ENCODE measurements at places on chromosomes 5 and 9.

DNA sequence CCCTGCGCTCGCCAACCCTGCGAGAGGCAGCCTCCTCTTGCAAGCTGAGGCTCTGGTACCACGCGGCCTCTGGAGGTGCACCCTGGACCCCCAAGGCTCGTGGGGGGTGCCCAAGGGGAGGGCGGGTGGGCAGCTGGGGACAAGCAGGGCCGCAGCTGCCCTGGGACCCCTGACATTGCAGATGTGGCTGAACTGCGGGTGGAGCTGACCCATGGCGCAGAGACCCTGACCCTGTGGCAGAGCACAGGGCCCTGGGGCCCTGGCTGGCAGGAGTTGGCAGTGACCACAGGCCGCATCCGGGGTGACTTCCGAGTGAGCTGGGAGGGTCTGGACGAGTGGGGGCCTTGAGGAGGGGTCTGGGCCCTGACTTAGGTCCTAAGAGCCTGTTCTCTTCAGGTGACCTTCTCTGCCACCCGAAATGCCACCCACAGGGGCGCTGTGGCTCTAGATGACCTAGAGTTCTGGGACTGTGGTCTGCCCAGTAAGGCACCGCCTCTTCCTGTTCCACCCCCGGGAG, 1.5 kb downstream of the MAMDC4 start:
- no peak for DNase-seq

DNA sequence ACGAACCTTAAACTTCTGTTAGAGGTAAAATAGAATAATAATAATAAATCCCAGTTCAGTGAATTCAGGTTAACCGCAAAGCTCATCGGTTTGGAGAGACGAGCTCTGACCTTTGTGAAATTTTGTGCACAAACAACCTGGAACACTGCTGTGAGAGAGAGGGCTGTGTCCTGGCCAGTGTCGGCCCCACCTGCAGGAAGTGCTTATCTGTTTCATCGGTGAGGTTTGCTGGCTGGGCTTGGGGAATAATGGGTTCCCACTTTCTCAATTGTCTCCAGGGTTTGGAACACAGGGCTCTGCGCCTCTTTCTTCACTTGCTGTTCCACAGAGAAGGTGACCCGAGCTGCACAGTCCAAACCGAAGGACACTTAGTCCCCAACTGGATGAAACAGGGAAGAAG, 19.3 kb upstream of the CLPTM1L start:
- DNase-seq = no peak

DNA sequence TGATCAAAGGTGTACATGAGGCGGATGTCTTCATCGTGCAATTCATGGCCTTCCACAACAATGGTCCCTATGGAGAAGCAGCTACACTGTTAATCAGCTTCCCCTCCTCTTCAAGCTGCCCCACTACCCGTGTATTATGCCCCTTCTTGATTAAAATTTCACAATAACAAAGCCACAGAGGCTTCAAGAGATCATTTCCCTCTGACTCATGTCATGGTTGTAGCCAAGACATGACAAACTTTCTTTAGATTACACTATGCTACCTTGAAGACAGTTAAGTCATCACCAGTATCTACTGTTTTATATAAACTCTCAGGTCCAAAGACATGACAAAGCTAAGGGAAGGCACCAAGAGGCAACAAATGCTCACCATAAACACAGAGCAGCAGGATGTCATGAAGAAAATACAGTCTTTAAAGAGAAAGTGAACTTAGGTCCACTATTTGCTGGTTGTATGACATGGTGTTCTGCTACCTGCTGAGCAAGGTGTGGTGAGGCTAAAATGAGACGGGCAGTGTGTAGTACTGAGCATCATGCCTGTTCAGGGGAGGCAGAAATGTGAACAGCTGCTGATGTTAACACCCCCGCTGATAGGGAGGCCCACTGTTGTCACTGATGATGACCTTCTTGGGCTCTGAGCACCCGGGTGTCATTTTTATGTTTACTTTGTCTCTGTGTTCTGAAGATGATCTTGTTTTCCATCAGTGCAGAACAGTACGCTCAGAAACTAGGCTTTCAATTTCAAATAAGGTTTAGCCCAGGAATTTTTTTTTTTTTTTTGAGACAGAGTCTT, 48.3 kb downstream of the IARS1 start:
- DNase-seq = no peak

DNA sequence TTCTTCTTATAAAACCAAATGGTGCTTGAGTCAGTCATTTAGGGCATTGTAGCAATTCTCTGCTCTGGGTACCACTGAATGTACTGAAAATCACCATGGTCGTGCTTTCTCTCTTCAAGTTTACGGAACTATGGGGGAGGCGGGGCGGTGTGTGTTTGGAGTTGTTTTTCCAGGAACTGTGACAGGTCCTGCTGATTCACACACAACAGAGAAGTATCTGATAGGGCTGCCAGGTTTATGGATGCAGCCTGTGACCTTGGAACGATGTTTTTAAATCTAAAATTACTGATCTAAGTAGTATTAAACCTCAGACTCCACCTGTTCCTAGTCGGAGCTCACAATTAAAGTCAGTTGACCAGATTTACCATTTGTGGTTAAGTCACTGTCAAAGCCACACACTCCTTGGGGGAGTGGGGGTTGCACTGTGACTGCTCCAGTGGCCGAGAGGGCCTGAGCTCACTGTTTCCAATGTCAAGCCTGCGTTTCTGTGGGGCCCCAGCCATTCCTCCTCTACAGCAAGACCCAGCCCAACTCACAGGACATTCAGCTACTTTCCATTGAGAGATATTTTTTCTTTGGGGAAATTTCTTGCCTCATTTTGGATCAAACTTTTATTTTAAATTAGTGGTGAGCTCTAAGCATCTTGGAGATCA, 44.4 kb downstream of the GADD45G start:
- no peak for DNase-seq

DNA sequence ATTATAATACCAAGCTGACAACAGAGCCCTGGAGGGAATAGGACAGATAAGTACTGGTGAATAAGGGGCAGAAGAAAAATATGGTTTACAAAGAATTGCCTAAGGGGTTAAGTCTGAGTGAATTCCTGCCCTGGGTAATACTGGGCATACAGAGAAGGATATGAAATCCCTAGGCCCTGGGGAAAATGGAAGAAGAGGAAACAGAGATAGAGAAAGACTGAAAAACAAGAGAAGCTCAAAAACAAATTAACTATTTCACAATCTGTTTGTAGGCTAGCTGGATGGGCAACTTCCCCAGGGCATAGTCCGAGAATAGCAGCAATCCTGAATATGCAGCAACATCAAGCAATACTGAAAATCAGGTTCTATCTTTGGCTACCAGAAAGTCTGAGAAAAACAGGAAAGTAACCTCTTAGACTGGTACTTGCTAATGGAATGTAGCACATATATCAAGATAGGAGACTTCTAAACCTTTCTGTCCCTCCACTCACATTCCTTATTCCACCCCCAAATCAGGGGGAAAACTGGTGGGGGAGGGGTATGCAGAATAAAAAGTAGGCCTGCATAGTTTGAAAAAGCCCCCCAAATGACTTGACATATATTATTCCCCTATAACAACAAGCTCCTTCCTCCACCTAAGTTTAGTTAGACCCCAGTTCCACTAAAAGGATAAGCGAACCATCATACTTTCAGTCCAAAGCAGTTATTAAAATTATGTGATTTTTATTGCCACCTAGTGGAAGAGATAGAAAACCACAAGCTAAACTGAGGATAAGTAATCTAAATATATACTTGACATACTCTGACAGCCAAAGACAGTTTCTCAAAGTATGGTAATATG, 20.6 kb downstream of the SLC38A9 start:
- DNase-seq = peak; percentile 76

DNA sequence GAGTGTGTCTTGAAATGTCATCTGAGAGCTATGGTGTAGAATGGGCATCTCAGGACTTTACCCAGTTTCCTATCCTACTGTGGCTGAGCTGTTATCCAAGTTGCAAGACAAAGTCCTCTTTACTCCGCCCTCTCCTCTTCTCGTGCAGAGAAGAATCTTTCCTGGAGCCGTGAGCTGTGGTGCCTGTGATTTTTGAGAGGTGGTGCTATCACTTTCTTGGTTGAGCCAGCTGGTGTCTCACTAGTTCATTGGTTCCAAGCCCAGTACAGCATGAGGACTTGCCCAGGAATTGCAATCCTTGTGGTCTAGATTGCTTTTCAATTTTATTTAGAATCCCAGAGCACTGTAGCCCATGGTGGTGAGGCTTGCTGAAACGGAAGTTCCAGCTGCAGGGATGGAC, 2300.3 kb downstream of the MAT2B start:
- no peak for DNase-seq

GRCh38 chr5:52043137-52043536, 659.9 kb downstream of the ISL1 start:
- DNase-seq = no peak

- no peak for DNase-seq
Measured at GRCh38 chr5:14397717-14398116, 183.9 kb upstream of the OTULINL start.

- no peak for DNase-seq
Measured at GRCh38 chr5:652023-652515, 39.9 kb downstream of the CEP72 start.

GRCh38 chr9:28668158-28668557, 1094.9 kb upstream of the C9orf72 start:
- DNase-seq = no peak

GRCh38 chr5:82509762-82510161, 231.6 kb upstream of the RPS23 start:
- DNase-seq = no peak

DNA sequence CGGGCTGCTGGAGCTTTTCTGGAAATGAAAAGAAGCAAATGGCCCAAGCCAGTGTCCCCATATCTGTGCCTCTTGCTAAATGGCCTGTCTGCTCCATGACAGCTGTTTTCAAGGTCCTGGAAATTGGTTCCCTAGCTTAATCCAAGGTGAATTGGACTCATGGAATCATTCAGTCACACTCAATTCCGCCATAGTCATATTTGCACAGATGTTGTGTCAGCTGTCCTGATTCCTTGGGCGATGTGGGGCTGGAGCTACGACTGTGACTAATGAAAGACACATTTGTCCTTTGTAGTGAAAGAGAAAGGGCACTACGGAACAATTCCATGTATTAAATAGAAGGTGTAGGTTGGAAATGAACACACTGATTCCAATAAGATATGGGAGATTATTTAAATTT, 102.9 kb upstream of the MEGF10 start:
- no peak for DNase-seq

DNA sequence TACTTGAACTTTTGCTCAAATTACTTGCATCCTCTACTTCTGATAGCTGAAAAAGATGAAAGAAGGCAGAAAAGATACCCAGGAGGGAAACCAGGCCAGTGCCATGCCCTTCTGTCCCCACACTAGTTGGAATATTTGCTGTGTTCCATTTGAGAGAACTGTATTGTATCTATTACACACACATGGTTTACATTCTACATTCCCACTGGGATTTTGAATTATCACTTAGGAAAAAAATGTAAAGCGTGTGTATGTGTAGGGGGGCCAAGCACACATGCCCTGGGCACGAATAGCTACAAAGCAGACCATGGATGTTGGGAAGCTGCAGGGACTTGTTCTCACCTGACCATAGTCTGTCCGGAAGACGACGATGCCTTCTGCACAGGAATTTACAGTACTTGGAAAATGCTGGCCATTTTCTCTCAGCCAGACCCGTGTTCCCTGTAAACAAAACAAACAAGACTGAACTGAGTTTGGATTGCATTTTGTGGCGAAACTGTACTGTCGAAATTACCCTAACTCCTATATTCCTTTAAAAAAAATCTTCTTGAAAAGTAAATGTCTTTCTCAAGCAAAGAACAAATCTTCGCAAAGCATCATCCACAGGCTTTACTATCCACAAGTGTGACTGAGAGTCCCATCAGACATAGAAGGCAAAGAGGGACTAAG, 58.7 kb downstream of the MYO10 start:
- no peak for DNase-seq

DNA sequence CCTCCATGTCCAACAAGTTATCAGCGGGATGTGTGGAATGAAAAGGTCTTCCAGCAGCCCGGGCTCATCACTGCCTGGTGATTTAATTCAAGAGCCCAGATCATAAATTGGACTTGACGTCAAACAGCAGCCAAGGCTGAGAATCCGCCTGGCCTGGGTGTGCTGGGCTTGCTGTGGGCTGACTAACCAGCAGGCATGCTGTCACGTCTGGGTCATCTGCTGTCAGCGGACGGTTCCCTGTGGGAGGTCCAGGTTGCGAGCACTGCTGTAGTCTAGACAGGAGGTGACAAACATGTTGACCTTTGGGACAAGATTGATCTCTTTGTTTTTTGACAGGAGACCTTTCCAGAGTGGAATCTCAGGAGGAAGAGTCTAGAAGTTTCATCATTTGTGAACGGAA, 289.7 kb downstream of the OSTF1 start:
- DNase-seq = no peak

DNA sequence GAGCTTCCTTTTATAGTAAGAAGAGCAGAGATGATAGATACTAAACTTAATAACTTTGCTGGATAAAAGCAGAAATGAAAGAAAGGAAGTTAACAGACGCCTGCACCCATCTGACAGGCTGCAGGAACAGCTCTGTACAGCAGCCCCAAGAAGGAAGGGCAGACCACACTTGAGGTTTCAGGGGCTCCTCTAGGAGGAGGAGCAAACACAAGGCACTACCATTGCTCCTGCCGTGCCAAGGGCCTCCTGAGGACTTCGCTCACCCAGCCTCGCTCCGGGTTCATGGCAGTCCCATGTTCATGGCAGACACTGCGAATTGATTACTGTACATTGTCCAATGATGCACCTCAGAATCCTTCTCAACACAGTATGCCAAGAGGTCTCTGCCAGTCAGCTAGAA, 85.1 kb downstream of the AMBP start:
- DNase-seq = no peak

DNA sequence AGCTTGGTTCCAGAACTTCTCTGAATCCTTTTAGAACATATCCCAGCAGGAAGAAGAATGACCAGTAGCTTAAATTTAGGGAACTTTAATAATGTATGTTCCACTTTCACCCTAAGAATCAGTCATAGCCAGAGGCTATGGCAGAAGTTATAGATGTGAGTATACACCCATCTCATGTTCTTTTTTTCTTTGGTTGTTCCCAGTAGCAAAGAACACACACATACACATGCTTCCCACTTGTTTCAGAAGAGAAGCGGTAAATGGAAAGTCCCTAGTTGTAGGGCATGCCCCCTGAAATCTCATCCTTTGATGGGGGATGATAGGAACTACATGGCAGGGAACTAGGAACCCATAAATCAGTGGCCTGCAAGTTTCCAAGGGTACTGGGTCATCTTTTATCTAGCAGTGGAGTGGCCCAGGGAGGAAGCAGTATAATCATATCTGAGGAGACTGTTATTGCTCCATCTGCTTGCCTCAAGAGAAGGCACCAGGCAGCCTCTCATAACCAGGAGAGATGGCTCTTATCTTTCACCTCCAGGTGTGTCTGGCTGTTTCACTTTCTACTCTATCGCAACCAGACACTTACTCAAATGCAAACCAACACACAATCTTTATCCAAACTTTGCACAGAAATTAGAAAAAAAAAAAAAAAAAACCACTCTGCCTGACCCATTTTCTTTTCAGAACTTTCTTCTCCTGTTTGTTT, 109.5 kb downstream of the SNCAIP start:
- DNase-seq = no peak

GRCh38 chr9:133512253-133513213, 12.2 kb downstream of the MYMK start:
- no peak for DNase-seq

DNA sequence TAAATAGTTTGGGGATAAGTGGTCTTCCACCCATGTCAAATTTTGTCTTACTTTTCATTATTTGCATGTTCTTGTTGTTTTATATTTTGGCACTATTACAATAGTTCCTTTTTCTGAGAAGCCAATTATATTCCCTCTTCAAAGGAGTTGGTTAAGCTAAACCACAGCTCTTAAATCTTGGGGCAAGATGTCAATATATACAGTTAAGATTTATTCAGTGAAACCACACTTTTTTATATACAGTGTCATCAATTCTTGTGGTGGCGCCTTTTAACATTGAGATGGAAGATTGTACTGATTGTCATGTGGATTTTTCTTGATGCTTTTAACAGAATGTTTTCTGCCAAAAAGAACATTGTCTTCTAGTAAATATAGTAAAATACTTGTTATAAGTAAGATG, 104.1 kb downstream of the MTREX start:
- DNase-seq = no peak
